ENCODE measurements at places on chromosomes 11 and 22. TPM values are rescaled to one million over a fixed set of nuclear protein-coding genes. Genes with fewer than 3 reads are reported as not detected.

GRCh38 chr11:102177974-102178631, 67.9 kb downstream of the YAP1 start:
- peak; percentile 91 for DNase-seq

GRCh38 chr11:65224930-65225278, 36.9 kb upstream of the POLA2 start:
- DNase-seq: peak; percentile 91

- DNase-seq: no peak
Measured at GRCh38 chr11:100624346-100624745, 62.7 kb upstream of the ARHGAP42 start.

DNA sequence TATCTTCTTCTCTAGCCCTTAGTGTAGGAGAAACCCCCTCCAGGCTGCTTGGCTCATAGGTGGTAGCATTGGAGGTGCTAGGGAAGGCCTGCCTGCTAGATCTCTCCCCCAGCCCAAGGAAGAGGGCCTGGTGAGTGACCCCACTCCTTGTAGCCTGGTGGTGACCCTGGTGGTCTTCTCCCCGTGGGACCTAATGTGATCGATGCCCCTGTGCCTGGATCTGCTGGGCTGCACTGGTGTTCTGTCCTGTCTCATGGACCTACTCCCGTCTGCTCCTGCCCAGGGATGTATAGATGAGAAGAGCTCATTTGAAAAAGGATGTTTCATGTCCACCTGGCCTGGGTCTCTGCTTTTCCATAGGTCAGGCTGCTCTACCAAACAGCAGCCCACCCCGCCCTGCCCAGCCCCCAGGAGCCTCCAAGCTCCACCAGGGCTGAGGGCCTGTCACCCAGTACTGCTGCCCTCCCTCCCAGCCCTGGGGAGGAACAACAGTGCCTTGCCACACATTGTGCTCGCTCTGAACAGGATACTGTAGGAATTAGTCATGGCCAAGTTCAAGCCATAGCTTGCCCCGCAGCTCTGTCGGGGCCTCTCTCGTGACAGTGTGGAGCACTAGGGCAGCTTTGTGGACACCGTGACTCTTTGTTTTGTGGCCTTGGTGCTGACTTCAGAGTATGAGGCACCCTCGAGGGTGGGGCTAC, 19.7 kb downstream of the SLC37A2 start:
- peak; percentile 98 for DNase-seq

DNA sequence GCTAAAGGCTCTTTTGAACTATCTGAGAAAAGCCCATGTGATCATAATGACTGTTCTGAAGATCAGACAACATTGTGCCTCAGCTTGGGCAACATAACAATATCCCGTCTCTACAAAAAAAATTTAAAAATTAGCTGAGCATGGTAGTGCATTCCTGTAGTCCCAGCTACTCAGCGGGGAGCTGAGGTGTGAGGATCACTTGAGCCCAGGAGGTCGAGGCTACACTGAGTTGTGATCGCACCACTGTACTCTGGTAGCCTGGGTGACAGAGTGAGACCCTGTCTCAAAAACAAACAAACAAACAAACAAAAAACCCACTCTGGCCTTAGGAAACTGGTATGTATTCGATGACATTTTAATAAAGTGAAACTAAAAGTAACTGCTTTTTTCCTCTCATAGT, 1526.8 kb upstream of the TENM4 start:
- no peak for DNase-seq

- no peak for DNase-seq
Measured at GRCh38 chr11:121873766-121874165, 242.2 kb downstream of the BLID start.

DNA sequence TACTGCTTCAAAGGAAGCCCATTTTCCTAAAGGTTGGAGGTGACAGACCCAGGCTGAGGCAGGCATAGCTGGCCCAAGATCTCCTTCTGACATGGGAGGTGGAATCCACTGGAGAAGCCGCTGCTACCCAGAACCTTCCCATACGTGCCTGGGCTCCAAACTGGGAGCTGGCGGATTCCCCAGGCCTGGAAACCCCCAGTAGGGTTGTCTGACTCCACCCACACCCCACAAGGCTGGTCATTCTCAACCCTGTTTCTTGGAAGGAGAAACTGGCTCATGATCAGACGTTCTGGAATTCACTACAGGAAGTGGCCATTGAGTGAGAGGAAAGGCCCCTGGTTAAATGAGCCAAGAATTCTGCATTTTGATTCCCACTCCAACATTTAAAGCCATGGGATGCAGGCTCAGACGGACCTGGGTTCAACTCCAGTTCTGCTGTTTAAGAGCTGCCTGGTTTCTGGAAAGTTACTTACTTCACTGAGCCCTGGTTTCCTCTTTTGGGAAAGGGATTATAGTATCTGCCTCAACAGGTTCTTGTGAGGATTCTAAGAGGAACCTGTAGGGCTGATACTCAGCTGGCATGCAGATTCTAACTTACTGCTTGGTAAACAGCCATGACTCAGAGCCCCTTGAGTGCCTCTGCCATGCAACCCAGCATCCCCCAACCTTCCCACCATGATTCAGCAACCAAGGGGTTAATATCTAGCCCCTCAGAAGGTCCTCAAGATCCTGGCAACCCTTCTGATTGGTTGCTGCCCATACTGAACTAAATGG, 19.4 kb upstream of the TSKU start:
- DNase-seq: peak; percentile 92

DNA sequence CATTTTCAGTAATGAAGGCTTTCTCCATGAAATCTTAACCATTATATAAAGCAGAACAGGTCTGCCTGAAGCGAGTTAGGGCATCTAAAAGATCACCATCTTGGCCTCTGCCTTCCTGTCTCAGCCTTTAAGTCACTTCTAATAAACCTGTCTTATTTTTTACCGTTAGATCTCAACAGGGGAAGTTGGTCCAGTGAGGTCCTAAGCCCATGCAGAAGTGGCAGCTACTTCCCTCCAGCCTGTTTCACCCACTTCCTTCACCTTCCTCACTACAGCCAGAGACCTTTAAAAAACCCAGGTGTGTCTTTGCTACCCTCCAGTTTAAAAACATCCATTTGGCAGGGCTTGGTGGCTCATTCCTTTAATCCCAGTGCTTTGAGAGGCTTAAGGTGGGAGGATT, 14.1 kb upstream of the LIPT2 start:
- peak; percentile 54 for DNase-seq

GRCh38 chr11:57762235-57762861, 746 bp downstream of the CTNND1 start:
- DNase-seq: peak; percentile 76

DNA sequence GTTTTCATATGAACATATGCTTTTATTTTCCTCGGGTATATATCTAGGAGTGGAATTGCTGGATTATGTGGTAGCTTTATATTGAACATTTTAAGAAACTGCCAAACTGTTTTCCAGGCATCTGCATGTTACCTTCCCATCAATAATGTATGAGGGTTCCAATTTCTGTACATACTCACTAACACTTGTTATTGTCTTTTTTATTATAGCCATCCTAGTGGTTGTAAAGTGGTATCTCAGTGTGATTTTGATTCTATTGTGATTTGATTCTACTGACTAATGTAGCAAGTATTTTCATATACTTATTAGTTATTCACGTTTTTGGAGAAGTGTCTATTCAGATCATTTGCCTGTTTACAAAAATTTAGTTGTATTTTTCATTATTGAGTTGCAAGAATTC, 2.0 kb downstream of the ANO5 start:
- DNase-seq: no peak

GRCh38 chr11:33387996-33388395, 130.8 kb downstream of the HIPK3 start:
- DNase-seq: no peak

CRYBA4 gene
- not detected for total RNA-seq

UCP2 gene
- total RNA-seq: under 0.01 TPM

CAVIN3 gene
- total RNA-seq: 314 TPM

CDC45 gene
- 0.72 TPM for total RNA-seq

TBX1 gene
- total RNA-seq: not detected

TRIM21 gene
- total RNA-seq: 15.6 TPM

MS4A4A gene
- 0.36 TPM for total RNA-seq

Measured in osteoblast (primary cell).